ENCODE measurements at places on chromosomes 16 and 17.

- peak overlapping the region; percentile 59 for H3K4me3 ChIP-seq
- no peak overlapping the region for H3K27ac ChIP-seq
- H3K36me3 ChIP-seq, result peaks cover 11% of the 10 kb centered on the region
- DNase-seq, result no peak
- H3K4me1 ChIP-seq, result peaks cover 47% of the 10 kb centered on the region
Measured at GRCh38 chr17:42682722-42683403, 532 bp downstream of the CNTNAP1 start.

DNA sequence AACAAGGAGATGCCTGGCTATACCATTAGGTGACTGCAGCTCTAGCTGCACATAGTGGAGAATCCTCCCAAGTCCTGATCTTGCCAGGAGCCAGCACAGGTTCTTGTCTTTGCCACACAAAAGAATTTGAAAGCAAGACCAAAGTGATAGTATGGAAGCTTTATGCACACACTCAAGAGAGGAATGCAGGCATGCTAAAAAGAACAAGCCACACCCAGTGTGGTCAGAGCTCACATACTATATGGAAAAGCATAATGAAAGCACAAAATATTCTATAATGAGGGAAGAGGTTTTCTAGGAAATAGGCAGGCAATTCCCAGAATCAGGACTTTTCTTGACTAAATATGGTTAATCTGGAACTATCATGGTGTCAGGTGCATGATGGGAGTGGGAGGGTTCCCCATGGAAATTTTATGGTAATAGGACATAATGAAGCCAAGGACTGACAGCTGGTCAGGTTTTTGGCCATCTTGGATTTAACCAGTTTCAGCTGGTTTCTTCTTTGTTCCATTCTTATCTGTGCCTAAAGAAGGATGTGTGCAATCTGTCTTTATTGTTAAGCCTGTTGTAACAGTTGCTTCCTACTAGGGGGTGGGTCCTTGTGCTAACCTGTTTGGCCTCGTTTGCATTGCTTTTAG is 171.6 kb downstream of the ZNF18 start:
- no peak for DNase-seq
- no peaks in the 10 kb centered on the region for H3K27me3 ChIP-seq
- no peak overlapping the region for H3K27ac ChIP-seq
- no peak overlapping the region for H3K4me3 ChIP-seq
- H3K36me3 ChIP-seq, result no peaks in the 10 kb centered on the region

- DNase-seq, result no peak
- H3K27ac ChIP-seq, result peak within 1 kb of the TSS; percentile 86
- H3K27me3 ChIP-seq, result no peaks in the 10 kb centered on the region
Measured at GRCh38 chr16:30395155-30395991, at the start of gene ZNF48. TSS of gene ZNF48 (plus strand) at chr16:30395420. CDS start at chr16:30395795, 375 bp downstream.

GRCh38 chr17:27346228-27346899 is 52.5 kb downstream of the WSB1 start:
- no peaks in the 10 kb centered on the region for H3K4me1 ChIP-seq
- no peaks in the 10 kb centered on the region for H3K27me3 ChIP-seq
- no peak for DNase-seq
- no peaks in the 10 kb centered on the region for H3K36me3 ChIP-seq
- H3K4me3 ChIP-seq, result no peak overlapping the region

DNA sequence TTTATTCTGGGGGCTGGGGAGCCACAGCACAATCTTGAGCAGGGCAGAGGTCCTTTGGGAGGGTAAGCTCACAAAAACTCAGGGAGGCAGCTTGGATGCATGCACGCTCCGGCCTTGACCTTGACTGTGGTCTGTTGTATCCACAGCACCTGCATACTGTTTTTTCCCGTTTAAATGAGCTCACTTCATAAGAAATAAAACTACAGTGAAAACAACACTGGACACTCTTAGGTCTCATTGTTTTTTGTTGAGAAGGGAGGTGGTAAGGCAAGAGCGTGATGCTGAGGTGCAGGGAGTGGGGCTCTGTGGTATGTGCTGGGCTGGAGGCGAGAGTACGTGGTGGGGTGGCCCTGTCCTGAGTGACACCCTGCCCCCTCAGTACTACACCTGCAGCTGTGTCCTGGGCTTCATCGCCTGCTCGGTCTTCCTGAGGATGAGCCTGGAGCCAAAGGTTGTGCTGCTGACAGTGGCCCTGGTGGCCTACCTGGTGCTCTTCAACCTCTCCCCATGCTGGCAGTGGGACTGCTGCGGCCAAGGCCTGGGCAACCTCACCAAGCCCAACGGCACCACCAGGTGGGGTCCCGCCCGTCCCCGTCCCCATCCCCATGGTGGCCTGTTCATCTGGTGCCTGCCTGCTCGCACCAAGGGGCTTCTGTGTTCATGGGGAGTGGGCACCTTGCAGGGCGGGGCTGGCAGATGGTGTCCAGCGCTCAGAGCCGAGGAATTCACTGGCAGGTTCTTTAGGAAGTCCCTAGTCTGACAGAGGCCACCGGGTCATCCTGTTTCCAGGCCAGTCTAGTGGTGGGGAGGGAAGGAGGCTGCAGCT is 44.2 kb downstream of the ADCY7 start:
- peaks cover 16% of the 10 kb centered on the region for H3K4me1 ChIP-seq
- H3K27ac ChIP-seq, result peak overlapping the region; percentile 87
- H3K4me3 ChIP-seq, result peak overlapping the region; percentile 41
- DNase-seq, result no peak
- H3K36me3 ChIP-seq, result peaks cover 44% of the 10 kb centered on the region
- H3K27me3 ChIP-seq, result no peaks in the 10 kb centered on the region

GRCh38 chr16:66344533-66345145 is 21.9 kb upstream of the CDH5 start:
- H3K27ac ChIP-seq, result no peak overlapping the region
- no peak overlapping the region for H3K4me3 ChIP-seq
- no peak for DNase-seq

DNA sequence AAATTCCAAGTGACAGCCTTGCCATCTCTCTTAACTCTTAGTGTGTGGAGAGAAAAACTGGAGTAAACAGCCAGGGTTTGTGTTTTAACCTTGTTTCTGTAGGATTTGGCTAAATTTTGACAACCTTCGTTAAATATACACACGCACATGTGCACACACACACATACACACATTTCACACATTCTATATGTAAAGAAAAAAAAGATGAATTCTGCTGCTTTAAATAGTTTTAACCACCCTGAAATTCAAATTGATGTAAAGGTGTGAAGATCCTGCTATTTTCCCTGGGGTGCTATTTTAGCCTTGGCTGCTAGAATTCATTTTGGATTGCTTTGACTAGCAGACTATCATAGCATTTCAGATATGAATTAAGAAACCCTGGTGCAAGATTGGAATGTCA is 191.9 kb downstream of the FTO start:
- DNase-seq, result no peak
- H3K36me3 ChIP-seq, result peaks cover 5% of the 10 kb centered on the region
- no peak overlapping the region for H3K4me3 ChIP-seq
- H3K4me1 ChIP-seq, result peaks cover 6% of the 10 kb centered on the region

- H3K4me3 ChIP-seq, result no peak overlapping the region
- no peak overlapping the region for H3K27ac ChIP-seq
- peaks cover 30% of the 10 kb centered on the region for H3K4me1 ChIP-seq
- H3K36me3 ChIP-seq, result peaks cover 4% of the 10 kb centered on the region
Measured at GRCh38 chr17:8862213-8863056, 5.0 kb downstream of the PIK3R6 start.
